ENCODE measurements at places on chromosomes 7 and 10.

- no peak for DNase-seq
Measured at GRCh38 chr7:138954545-138955475, 26.4 kb downstream of the KIAA1549 start.

- DNase-seq, result no peak
Measured at GRCh38 chr10:78288663-78289062, 255.0 kb downstream of the RPS24 start.

- DNase-seq, result no peak
Measured at GRCh38 chr10:104441329-104442000, 87.8 kb downstream of the CFAP58 start.

GRCh38 chr7:149415391-149416071 lies 45.3 kb downstream of the ZNF777 start:
- DNase-seq, result no peak

GRCh38 chr10:29627201-29628132 lies 7.3 kb downstream of the SVIL start:
- DNase-seq, result no peak

- DNase-seq, result no peak
Measured at GRCh38 chr7:146956321-146956720, 839.7 kb downstream of the CNTNAP2 start.

DNA sequence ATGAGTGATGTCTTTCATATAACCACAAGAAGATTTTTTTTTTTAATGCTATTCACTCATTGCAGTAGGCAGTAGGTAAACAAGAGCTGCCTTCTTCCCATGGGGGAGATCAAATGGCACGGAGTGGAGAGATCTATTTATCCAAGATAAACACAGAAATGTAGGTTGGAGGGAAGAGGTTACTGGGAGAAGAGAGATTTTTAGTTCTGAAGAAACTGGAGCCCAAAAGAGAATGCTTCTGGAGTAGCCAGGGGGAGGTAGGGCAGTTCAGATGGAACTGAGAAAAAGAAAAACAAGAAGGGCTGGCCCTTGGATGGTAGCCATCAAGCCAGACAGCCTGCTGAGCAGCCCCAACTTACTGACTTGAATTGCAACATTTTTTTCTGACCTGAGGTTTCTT lies 270.1 kb upstream of the TPK1 start:
- DNase-seq, result no peak

- DNase-seq, result no peak
Measured at GRCh38 chr7:111290419-111290818, 199.5 kb downstream of the LRRN3 start.

DNA sequence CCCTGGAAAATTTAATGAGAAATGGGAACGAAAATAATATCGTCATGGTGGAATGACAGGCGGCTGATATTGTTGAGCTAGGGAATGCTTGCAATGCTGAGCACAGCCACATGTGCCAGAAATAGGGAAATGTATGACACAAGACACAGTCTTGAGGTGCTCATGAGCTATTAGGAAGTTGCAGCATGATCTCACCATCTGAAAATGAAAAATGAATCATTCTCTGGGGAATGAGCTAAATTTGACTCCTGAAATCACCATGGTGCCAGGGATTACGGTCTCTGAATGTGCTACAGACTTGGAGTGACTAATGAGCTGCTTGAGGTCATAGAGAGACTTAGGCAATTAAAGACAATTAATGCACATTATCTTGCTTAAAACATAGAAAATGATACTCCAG lies 845.0 kb downstream of the CNTNAP2 start:
- no peak for DNase-seq

GRCh38 chr10:81306971-81307782 lies 567.8 kb upstream of the NRG3 start:
- no peak for DNase-seq

GRCh38 chr10:103618575-103619423 lies 125.3 kb downstream of the NEURL1 start:
- no peak for DNase-seq
